ENCODE measurements at places on chromosomes 7 and 10.

DNA sequence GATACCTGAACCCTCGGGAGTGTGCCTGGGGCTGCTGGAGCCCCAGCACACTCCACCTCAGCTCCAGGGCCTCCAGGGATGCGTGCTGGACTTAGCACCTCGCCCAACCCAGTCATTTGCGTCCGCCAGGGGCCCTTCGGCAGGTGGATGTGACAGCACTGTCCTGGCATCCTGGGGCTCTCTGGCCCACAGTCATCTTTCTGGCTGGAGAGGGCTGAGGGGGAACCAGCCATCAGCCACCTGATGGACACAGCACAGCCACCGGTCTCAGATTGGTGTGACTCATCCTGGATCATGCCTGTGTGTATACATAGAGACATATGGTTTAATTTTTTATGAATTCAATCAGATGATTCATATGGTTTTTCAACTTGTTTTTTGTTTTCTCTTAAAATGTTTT is 11.1 kb downstream of the ZNF775 start:
- DNase-seq = no peak

DNA sequence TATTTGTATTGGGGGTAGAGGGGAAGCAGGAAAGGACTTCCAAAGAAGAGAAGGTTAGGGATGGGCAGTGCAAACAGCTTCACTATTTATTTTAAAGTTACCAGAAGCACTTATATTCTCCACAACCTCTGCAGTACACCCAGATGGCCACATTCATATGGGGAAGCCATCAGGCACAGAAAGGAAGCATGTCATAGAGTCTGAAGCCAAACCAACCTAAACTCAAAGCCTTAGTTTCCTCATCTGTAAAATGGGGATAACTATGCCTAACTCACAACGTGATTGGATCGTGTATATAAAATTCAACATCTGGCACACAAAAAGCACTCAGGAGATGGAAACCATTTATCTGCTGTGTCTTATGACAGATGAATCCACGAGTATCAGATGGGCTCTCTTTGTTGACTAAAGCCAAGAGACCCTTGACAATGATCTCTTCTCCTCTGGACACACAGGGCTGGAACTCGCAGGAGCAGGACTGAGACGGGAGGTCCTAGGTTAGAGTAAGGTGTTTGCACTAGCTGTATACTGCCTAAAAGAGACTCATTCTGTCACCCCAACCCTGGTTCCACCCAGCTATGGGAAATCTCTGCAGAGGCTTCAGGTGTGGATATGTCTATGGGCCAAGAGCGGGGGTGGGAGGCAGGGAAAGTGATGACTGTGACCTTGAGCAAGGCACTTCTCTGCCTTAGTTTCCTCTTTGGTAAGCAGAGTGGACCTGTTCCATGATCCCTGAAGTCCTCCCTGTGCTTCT is 1.8 kb downstream of the KIAA1549 start:
- no peak for DNase-seq

GRCh38 chr7:18513343-18513742 is 17.8 kb downstream of the HDAC9 start:
- no peak for DNase-seq

GRCh38 chr7:66050990-66051448 is 24.6 kb upstream of the ASL start:
- DNase-seq = no peak

DNA sequence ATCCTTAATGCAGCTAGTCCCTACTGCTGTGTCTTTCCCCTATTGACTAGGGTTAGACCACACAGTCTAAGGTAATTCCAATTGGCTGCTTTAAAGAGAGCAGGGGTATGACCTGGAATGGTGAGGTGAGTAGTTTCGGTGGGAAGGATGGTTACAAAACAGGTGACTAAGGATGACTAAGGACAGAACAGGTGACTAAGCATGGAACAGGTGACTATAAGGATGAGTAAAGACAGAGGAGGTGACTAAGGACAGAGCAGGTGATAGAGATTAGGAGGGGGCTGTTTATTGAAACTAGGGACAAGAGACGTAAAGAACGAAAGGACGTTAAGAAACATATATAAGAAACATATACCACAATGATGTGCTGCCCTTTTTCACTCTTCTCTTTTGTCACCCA is 145.1 kb upstream of the TMEM106B start:
- DNase-seq = no peak

DNA sequence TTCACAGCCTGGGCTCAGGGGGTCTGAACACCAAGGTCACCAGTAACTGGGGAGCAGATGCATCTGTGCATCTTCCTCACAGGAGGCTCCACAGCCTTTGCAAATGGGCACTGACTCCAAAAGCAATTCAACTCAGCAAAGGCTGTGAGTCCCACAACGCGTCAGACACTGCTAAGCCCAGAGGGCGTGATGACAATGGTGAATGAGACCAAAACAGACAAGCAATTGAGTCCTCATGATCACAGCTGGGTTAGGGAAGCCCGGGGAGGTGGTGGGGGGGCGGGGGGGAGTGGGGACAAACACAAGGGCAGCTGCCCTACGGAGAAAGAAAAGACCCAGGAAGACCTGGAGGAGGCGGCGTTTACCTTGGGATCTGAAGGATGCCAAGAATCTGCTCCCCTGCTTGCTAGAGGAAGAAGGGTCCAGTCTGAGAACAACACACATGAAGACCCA is 61.6 kb upstream of the RNF32 start:
- DNase-seq = no peak

DNA sequence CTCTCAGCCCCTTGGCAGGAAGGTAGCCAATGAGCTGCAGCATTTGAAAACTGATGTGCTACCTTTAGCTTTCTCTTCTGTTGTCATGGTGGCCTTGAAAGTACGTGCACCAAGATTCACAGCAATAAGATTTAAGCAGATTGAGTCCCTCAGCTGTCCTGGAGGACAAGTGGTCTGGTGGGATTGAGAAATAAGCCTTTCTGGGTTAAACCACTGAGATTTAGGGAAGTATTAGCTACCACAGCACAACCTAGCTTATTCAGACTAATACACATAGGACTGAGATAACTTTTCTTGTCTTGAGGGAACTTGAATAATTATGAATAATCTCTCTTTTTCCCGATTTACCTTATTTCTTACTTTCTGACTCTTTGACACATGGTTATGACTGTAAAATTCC is 324.0 kb downstream of the PTEN start:
- DNase-seq = no peak

GRCh38 chr7:24337180-24337579 is 53.2 kb downstream of the NPY start:
- no peak for DNase-seq

- no peak for DNase-seq
Observed at GRCh38 chr10:60427709-60428386, 38.2 kb upstream of the ANK3 start.

GRCh38 chr10:49282306-49282705 is 16.7 kb upstream of the C10orf71 start:
- no peak for DNase-seq

DNA sequence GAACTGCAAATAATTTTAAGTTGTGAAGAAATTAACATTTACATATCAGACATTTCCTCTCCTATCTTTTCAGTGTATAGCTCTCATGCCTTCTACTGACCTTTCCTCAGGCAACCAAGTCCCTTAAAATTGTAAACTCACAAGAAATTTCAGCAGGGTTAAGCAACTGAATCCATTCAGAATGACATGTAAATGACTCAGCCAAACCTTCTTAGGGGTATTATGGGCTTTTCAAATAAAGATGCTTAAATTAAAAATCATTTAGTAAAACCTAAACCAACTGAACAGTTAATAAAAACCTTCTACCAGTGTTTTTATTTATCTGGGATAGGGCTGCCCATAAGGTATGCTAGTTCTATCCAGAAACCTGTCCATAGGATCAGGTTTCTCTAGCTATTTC is 20.7 kb downstream of the WAPL start:
- no peak for DNase-seq
